SJCRH30 (cell line): ENCODE measurements at places on chromosomes 16 and 17. TPM values are rescaled to one million over a fixed set of nuclear protein-coding genes. Genes with fewer than 3 reads are reported as not detected.

CCL15 gene
- not detected in 2 replicates for total RNA-seq

KRT15 gene
- total RNA-seq: 0.08 TPM in 1 of 2 replicates, not detected in the other

GRCh38 chr16:10949424-10949970, 5.1 kb downstream of the CLEC16A start:
- H3K27ac ChIP-seq: no peak overlapping the region
- H3K27me3 ChIP-seq: no peaks in the 10 kb centered on the region
- H3K36me3 ChIP-seq: no peaks in the 10 kb centered on the region
- H3K4me3 ChIP-seq: no peak overlapping the region
- H3K4me1 ChIP-seq: no peaks in the 10 kb centered on the region

ADAD2 gene
- 0.22 and 0.71 TPM in 2 replicates for total RNA-seq

- H3K4me3 ChIP-seq: no peak overlapping the region
- no peaks in the 10 kb centered on the region for H3K4me1 ChIP-seq
- H3K36me3 ChIP-seq: no peaks in the 10 kb centered on the region
- no peak overlapping the region for H3K27ac ChIP-seq
Measured at GRCh38 chr16:51731160-51731559, 580.1 kb upstream of the SALL1 start.

ZDHHC7 gene
- total RNA-seq: 18.5 and 20.3 TPM in 2 replicates

KRT20 gene
- total RNA-seq: 0.08 and 0.28 TPM in 2 replicates

DNA sequence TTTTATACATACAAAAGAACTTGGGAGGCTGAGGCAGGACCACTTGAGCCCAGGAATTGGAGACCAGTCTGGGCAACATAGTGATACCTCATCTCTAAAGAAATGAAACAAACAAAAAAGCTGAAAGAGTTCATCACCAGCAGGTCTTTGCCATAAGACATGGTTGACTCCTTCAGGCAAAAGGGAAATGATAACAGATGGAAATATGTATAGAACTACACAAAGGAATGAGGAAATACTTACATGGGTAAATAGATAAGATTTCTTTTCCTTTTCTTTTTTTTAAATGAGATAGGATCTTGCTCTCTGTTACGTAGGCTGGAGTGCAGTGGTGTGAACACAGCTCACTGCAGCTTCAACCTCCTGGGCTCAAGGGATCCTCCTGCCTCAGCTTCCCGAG, 165.3 kb downstream of the PARN start:
- H3K27ac ChIP-seq: no peak overlapping the region
- no peaks in the 10 kb centered on the region for H3K4me1 ChIP-seq
- no peaks in the 10 kb centered on the region for H3K36me3 ChIP-seq
- no peak for DNase-seq
- H3K27me3 ChIP-seq: no peaks in the 10 kb centered on the region

DNA sequence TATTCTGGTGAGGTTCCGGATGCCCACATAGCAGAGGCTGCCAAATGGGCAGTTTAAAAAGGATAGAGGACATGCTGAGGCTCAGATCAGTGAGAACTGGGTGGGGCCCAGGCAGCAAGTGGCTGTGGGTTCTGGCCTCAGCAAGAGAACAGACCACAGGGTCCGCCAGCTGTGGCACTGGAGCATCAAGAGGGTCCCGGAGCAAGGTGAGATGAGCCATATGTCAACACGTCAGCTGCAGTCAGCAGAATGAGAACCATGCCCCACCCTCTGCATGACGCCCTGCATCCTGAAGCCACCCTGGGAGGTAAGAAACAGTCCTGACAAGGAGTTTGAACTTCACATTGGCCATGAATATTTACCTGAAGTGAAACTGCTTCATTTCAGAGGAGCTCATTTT, 20.1 kb upstream of the CCL5 start:
- no peak overlapping the region for H3K27ac ChIP-seq
- H3K4me1 ChIP-seq: peaks cover 4% of the 10 kb centered on the region; the same call in 1 of the 2 replicates
- H3K27me3 ChIP-seq: peaks cover 6% of the 10 kb centered on the region; the same call in 1 of the 2 replicates
- H3K36me3 ChIP-seq: no peaks in the 10 kb centered on the region

PDF gene
- 9.7 and 10.3 TPM in 2 replicates for total RNA-seq

RASD1 gene
- not detected in 2 replicates for total RNA-seq

JPH3 gene
- total RNA-seq: not detected in 2 replicates

- peak; percentile 36 for DNase-seq
- no peak overlapping the region for H3K4me3 ChIP-seq
- no peak overlapping the region; the same call in 1 of the 2 replicates for H3K27ac ChIP-seq
- H3K4me1 ChIP-seq: peaks cover 8% of the 10 kb centered on the region
- peaks cover 77% of the 10 kb centered on the region for H3K36me3 ChIP-seq
- H3K27me3 ChIP-seq: no peaks in the 10 kb centered on the region
Measured at GRCh38 chr16:15607700-15608396, 35.1 kb downstream of the MARF1 start.

GRCh38 chr16:17939122-17939536, 397.4 kb downstream of the NPIPA8 start:
- H3K4me3 ChIP-seq: no peak overlapping the region
- no peaks in the 10 kb centered on the region for H3K36me3 ChIP-seq
- no peak for DNase-seq
- H3K27ac ChIP-seq: no peak overlapping the region
- no peaks in the 10 kb centered on the region for H3K27me3 ChIP-seq
